ENCODE measurements at places on chromosomes 4 and X. TPM values are rescaled to one million over a fixed set of nuclear protein-coding genes. Genes with fewer than 3 reads are reported as not detected.
A peak's percentile ranks its signal among the peaks of the same experiment; 100 is the strongest.

GRCh38 chrX:126550816-126551215 is 1.8 kb downstream of the DCAF12L1 start:
- DNase-seq, result no peak
- no peaks in the 10 kb centered on the region for H3K27me3 ChIP-seq
- H3K4me3 ChIP-seq, result no peak overlapping the region
- H3K27ac ChIP-seq, result no peak overlapping the region
- H3K4me1 ChIP-seq, result no peaks in the 10 kb centered on the region
- H3K36me3 ChIP-seq, result no peaks in the 10 kb centered on the region

- no peaks in the 10 kb centered on the region for H3K36me3 ChIP-seq
- peak; percentile 58 for DNase-seq
- H3K4me1 ChIP-seq, result peaks cover 39% of the 10 kb centered on the region
- H3K27ac ChIP-seq, result peak overlapping the region; percentile 81
Observed at GRCh38 chr4:3107691-3108121, 33.2 kb downstream of the HTT start.

DNA sequence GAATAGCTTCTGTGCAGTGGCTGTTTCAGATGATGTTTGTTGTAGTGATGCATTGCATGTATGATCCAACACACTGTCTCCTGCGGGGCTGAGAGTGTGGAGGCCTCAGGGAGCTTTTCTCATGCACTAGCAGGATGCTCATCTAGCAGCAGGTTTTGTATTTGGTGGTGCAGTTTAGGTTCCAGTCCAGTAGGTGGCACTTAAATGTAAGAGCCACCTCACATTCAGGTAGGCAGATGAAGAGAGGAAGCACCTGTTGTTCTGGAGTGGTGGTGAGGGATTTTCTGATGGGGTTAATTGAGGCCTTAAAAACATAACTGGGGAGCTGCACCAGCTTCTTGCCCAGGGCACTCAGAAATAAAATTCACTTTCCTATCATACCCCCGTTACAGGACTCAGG is 300.9 kb downstream of the SPIN4 start:
- no peaks in the 10 kb centered on the region for H3K4me1 ChIP-seq
- H3K36me3 ChIP-seq, result no peaks in the 10 kb centered on the region
- no peaks in the 10 kb centered on the region for H3K27me3 ChIP-seq
- no peak for DNase-seq
- no peak overlapping the region for H3K4me3 ChIP-seq
- H3K27ac ChIP-seq, result no peak overlapping the region

GRCh38 chr4:76892601-76893000 is 5.3 kb downstream of the SOWAHB start:
- no peaks in the 10 kb centered on the region for H3K36me3 ChIP-seq
- peaks cover 24% of the 10 kb centered on the region for H3K27me3 ChIP-seq
- no peak for DNase-seq
- H3K4me3 ChIP-seq, result no peak overlapping the region
- H3K27ac ChIP-seq, result no peak overlapping the region
- H3K4me1 ChIP-seq, result peaks cover 8% of the 10 kb centered on the region

- no peaks in the 10 kb centered on the region for H3K36me3 ChIP-seq
- DNase-seq, result no peak
- peaks cover 9% of the 10 kb centered on the region for H3K4me1 ChIP-seq
- no peak overlapping the region for H3K27ac ChIP-seq
- H3K4me3 ChIP-seq, result no peak overlapping the region
Observed at GRCh38 chr4:106364282-106364681, 4.3 kb downstream of the GIMD1 start.

DNA sequence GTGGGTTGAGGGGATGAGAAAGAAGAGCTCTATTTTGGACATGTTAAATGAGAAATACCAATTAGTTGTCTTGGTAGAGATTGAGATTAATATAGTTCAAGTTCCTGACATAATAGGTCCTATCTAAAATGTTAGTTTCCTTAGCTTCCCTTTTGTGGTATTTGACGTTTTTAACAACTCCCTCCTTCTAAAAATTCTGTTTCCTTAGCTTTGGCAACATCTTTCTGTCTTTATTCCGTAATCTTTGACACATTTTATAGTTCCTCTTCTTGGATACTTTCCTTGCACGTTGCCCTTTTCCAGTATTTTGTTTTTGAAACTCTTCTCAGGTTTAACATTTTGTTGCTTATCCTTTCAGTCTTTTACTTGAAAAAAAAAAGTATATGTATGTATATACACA is 36.9 kb downstream of the LAMTOR3 start:
- H3K4me3 ChIP-seq, result no peak overlapping the region
- H3K4me1 ChIP-seq, result no peaks in the 10 kb centered on the region
- H3K36me3 ChIP-seq, result no peaks in the 10 kb centered on the region
- H3K27me3 ChIP-seq, result no peaks in the 10 kb centered on the region
- no peak for DNase-seq

GRCh38 chr4:81796790-81797528 is 325.3 kb upstream of the RASGEF1B start:
- no peaks in the 10 kb centered on the region for H3K36me3 ChIP-seq
- no peaks in the 10 kb centered on the region for H3K27me3 ChIP-seq
- no peak for DNase-seq
- no peaks in the 10 kb centered on the region for H3K4me1 ChIP-seq
- no peak overlapping the region for H3K27ac ChIP-seq
- H3K4me3 ChIP-seq, result no peak overlapping the region

DNA sequence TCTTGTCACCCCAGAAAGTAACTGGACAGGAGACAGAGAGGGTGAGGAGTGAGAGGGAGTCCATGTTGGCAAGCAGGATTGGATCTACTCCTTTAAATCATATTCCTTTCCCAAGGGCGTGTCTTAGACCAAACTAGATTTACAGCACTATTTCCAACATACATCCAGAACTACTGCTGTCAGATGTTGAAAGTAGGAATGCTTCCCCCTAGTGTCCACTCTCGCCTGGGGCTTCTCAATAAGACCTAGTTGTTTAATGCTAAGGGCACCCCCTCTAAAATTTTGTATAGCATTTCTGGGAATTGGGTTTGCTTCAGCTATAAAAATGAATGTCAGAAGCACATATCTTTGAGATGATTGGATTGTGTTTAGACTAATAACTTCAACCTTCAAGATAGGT is 13.3 kb downstream of the OFD1 start:
- no peaks in the 10 kb centered on the region for H3K4me1 ChIP-seq
- no peak overlapping the region for H3K4me3 ChIP-seq
- no peaks in the 10 kb centered on the region for H3K27me3 ChIP-seq
- H3K36me3 ChIP-seq, result no peaks in the 10 kb centered on the region
- no peak for DNase-seq
- H3K27ac ChIP-seq, result no peak overlapping the region

GRCh38 chr4:25759101-25759500 is 103.5 kb downstream of the SLC34A2 start:
- H3K4me3 ChIP-seq, result no peak overlapping the region
- no peaks in the 10 kb centered on the region for H3K27me3 ChIP-seq
- no peak for DNase-seq
- no peaks in the 10 kb centered on the region for H3K36me3 ChIP-seq

GRCh38 chrX:124829930-124830329 is 483.6 kb downstream of the SH2D1A start:
- no peaks in the 10 kb centered on the region for H3K27me3 ChIP-seq
- no peaks in the 10 kb centered on the region for H3K36me3 ChIP-seq
- no peaks in the 10 kb centered on the region for H3K4me1 ChIP-seq
- DNase-seq, result no peak

- H3K36me3 ChIP-seq, result no peaks in the 10 kb centered on the region
- H3K27me3 ChIP-seq, result no peaks in the 10 kb centered on the region
- H3K4me3 ChIP-seq, result no peak overlapping the region
- H3K27ac ChIP-seq, result no peak overlapping the region
- no peaks in the 10 kb centered on the region for H3K4me1 ChIP-seq
Observed at GRCh38 chr4:53197772-53198142, 168.1 kb downstream of the SCFD2 start.

DNA sequence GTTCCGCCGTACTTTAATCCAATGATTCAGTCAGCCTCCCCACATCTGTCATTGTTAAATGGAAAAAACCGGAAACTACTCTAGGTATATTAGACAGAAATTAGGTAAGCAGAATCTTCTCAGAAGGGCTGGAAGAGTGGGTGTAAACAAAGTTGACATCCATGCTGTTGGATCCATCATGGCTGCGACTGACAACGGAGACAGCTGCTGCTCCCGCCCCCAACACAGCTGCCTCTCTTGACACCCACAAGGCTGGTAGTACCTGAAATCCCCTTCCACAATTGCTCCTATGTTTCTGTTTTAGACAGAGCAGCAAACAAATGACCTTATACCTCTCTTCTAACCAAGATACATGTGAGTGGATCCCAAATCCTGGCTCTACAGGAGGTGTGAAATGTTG is 66.6 kb downstream of the RXFP1 start:
- no peaks in the 10 kb centered on the region for H3K36me3 ChIP-seq
- no peak overlapping the region for H3K4me3 ChIP-seq
- no peak overlapping the region for H3K27ac ChIP-seq
- DNase-seq, result no peak

DNA sequence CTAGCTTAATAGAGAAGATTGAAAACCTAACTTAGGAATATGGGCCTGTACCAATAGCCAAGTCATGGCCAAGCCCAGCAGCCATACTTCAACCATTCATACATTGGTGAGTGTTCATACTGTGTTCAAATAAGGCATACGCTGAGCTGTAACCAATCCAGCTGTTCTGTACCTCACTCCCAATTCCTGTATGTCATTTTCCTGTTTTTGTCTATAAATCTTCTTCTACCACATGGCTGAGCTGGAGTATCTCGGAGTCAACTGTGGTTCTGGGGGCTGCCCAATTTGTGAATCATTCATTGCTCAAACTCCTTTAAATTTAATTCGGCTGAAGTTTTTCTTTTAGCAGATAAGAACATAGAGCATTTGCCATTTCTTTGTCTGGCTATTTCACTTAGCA is 195.3 kb upstream of the ANKRD50 start:
- H3K36me3 ChIP-seq, result no peaks in the 10 kb centered on the region
- H3K4me3 ChIP-seq, result no peak overlapping the region
- DNase-seq, result no peak
- H3K27ac ChIP-seq, result no peak overlapping the region
- no peaks in the 10 kb centered on the region for H3K27me3 ChIP-seq

DNA sequence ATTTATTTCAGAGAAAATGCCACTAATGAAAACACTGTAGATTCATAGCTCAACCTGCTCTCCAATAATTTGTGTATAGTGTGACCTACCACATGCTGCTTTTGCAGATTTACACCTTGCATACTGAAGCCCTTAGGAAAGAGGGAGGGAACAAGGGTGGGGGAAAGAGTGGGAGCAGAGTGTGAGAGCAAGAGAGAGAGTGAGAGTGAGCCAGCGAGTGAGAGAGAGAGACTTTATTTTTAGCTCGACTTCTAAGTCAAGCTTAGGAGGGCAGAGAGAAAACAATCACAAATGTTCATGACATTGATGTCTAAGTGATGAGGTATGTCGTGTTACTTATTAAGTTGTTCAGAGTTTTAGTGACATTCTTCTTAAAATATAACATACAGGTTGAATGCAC is 112.5 kb upstream of the HAND2 start:
- no peaks in the 10 kb centered on the region for H3K27me3 ChIP-seq
- H3K4me3 ChIP-seq, result no peak overlapping the region
- no peaks in the 10 kb centered on the region for H3K4me1 ChIP-seq
- no peak overlapping the region for H3K27ac ChIP-seq
- H3K36me3 ChIP-seq, result no peaks in the 10 kb centered on the region
- DNase-seq, result no peak

GRCh38 chr4:179584101-179584500 is 2141.9 kb upstream of the AGA start:
- no peak for DNase-seq
- H3K4me3 ChIP-seq, result no peak overlapping the region
- no peaks in the 10 kb centered on the region for H3K4me1 ChIP-seq
- no peak overlapping the region for H3K27ac ChIP-seq
- no peaks in the 10 kb centered on the region for H3K36me3 ChIP-seq

DNA sequence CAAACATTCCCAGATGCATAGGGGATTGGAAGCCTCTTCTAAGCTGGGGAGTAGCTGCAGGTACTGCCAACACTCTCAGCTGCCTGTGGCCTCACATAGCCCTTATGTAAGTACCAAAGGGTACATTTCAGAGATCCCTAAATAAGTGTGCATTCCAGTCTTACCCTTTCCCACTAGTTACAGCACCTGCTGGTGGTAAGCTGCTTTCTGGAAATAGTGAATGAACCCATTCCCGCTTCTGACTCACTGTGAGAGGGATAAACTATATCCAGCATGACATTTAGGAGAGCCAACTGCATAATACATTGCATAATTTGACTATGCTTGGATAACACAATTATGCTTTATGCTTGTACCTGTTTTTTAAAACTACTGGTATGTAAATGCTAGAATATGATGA is 149.0 kb downstream of the FAM13A start:
- H3K4me3 ChIP-seq, result no peak overlapping the region
- DNase-seq, result peak; percentile 64
- no peaks in the 10 kb centered on the region for H3K27me3 ChIP-seq
- H3K27ac ChIP-seq, result peak overlapping the region; percentile 60
- H3K36me3 ChIP-seq, result no peaks in the 10 kb centered on the region
- peaks cover 15% of the 10 kb centered on the region for H3K4me1 ChIP-seq

- H3K27me3 ChIP-seq, result no peaks in the 10 kb centered on the region
- DNase-seq, result no peak
- no peaks in the 10 kb centered on the region for H3K36me3 ChIP-seq
- no peaks in the 10 kb centered on the region for H3K4me1 ChIP-seq
- no peak overlapping the region for H3K27ac ChIP-seq
Observed at GRCh38 chr4:5722328-5722727, 11.3 kb downstream of the EVC start.

DNA sequence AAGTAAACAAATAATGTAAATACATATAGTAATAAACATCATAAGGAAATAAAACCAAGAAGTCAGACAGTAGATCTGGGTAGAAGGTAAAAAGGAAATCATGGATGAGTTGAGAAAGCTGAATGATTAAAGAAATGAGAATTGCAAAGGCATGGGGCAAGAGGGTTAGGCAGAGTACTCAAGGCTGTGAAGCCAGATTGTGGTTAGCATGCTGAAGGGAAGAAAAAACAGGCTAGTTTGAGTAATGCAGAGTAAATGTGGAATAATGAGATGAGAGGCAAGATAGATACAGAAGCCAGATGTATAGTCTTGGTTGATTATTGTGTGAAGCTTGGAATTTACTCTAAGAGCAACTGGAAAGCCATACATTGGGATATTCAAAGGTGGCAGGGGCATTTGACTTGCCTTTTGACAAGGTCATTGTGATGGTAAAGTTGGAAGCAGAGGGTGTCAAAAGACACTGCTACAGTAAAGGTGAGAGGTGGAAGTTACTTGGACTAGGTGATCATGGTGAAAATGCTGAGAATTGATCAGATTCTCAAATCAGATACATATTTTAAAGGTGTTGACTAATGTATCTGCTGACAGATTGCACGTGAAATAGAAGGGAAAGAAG is 307.0 kb downstream of the FSTL5 start:
- no peak overlapping the region for H3K27ac ChIP-seq
- no peaks in the 10 kb centered on the region for H3K27me3 ChIP-seq
- H3K36me3 ChIP-seq, result no peaks in the 10 kb centered on the region
- H3K4me3 ChIP-seq, result no peak overlapping the region
- no peak for DNase-seq
- H3K4me1 ChIP-seq, result no peaks in the 10 kb centered on the region

Gene PDZD11
- 22.1 TPM for total RNA-seq

Gene SPATA4
- not detected for total RNA-seq

Gene MAGEA8
- total RNA-seq, result not detected

Gene LNX1
- 12.3 TPM for total RNA-seq

Gene CFP
- total RNA-seq, result 3.8 TPM

Gene SSR4
- 82.7 TPM for total RNA-seq

Gene TMEM144
- 2.9 TPM for total RNA-seq
